WTC11 (cell line): ENCODE measurements at places on chromosomes 6 and 20. TPM values are rescaled to one million over a fixed set of nuclear protein-coding genes. Genes with fewer than 3 reads are reported as not detected.

Gene COL21A1
- 4.4 to 5.5 TPM (median 4.4 TPM) in 3 replicates for total RNA-seq

Gene MAS1
- 0.53 to 0.68 TPM (median 0.62 TPM) in 3 replicates for total RNA-seq

Gene DUSP15
- total RNA-seq, result 1.7 to 2.4 TPM (median 2.0 TPM) in 3 replicates

Gene BMP7
- 39.1 to 40.7 TPM (median 40.0 TPM) in 3 replicates for total RNA-seq

Gene SYTL3
- total RNA-seq, result 0.27 to 0.39 TPM (median 0.28 TPM) in 3 replicates
